Right lobe of liver (tissue), 6 donors: ENCODE measurements at places on chromosomes 1 and 21.

GRCh38 chr1:232912845-232913580 lies 37.4 kb upstream of the NTPCR start:
- DNase-seq: no peak

GRCh38 chr1:10438677-10439163 lies 8.5 kb downstream of the CENPS start:
- no peak for DNase-seq

DNA sequence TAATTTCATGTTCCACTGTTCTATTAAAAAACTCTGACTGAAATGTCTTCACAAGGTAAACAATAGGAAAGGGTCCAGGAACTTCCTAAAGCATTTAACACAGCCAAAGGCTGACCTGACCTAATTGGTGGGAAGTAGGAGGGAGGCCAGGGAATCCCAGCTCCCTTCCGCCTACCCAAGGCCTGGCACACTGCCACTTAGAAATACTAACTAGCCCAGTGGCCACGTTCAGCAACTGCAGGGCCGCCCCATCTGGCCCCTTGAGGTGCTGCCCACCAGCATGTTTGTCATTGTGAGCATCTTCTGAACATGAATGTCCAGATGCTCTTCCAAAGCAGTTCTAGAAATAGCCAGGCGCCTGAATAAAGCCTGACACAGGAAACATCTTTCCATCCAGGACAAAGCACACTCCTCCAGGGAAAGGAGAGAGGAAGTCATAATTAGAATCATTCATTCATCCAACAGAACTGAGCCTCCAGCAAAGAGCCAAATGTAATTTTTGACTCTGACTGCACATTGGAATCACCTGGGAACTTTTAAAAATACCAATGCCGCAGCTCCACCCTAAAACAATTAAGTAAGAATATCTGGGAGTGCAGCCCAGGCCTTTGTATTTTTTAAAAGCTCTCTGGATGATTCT lies 44.6 kb upstream of the BCL9 start:
- DNase-seq: no peak

DNA sequence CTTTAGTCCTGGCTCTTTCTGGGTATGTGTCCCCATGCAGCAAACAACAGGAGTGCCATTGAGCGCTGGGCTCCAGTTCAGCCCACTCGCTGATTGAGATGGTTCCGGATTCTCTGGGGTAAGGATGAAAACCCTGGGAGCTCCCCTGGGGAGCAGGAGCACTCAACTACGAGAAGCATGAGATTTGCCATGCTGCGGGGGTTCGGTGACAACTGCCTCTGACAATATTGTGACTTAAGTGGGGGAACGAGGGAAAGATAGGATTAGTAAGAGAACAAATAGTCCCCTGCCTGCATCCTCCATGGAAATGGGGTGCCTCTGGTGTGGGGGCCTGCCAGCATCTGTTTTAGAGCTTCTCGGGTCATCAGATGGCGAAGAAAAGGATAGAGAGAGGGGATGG lies 123.6 kb upstream of the IPO9 start:
- no peak for DNase-seq

- DNase-seq: no peak
Measured at GRCh38 chr1:41379738-41380130, 18.5 kb downstream of the FOXO6 start.

GRCh38 chr1:218355278-218355677 lies 10.1 kb downstream of the TGFB2 start:
- DNase-seq: no peak

- no peak for DNase-seq
Measured at GRCh38 chr1:55195521-55196233, 19.5 kb downstream of the USP24 start.

DNA sequence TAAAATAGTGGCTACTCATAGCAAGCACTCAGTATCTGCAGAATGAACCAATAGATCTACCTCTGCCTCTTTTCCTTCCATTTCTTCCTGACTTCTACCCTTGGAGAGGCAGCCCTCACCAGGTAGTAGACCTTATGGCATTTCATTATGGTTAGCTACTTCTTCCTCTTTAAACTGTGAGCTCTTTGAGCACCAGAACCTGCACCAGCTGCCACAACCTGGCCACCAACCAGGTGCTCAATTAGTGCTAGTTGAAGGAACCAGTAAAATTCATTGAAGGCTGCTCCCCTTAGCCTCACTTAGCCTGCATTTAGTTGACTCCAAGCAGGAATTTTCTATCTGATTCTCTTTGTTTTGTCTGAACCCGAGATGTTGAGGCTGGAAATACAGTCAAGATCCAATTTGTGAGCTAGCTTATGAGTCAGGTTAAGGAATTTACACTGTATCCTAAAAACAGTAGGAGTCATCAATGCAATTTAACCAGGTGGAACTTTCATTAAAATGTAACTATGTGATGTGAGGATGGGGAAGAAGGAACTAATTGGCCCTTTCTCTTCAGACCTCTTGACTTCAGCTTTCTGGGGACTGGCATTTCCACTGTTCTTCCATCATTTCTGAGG lies 81.5 kb upstream of the UBE2U start:
- no peak for DNase-seq

- DNase-seq: no peak
Measured at GRCh38 chr1:81874940-81875339, 74.2 kb downstream of the ADGRL2 start.

DNA sequence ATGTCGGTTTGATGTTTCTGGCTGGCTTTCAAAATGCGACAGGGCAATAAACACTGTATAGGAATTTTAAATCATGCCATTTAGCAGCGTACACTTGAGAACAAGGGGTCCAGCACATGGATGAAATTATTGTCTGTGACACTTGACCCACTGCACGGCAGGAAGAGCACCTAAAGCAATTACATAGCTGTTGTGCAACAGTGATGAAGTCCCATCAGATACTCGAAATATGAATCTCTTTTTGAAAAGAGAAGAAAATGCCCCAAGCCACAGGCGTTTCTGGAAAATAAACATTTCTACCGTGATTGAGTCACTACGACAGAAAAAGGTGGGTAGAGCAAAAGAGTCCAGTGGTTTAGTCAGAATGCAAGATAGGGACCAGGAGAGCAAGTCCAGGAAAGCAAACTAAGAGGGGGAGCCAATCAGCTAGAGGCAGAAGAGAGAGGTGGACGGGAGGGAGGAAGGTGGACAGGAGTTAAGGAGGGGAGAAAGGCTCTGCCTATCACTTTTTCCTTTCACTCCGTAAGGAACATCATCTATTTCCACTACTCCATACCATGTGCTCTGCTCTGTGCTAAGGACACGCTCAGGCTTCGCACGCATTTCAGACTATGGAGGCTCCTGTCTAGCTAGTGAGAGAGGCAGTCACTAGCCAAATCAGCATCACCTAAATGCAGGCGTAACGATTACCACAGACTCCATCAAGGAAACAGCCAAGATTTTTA lies 6.4 kb downstream of the DSCAM start:
- no peak for DNase-seq

- no peak for DNase-seq
Measured at GRCh38 chr1:165988275-165988674, 160.9 kb downstream of the UCK2 start.

GRCh38 chr1:178688244-178688643 lies 36.8 kb upstream of the RALGPS2 start:
- no peak for DNase-seq

DNA sequence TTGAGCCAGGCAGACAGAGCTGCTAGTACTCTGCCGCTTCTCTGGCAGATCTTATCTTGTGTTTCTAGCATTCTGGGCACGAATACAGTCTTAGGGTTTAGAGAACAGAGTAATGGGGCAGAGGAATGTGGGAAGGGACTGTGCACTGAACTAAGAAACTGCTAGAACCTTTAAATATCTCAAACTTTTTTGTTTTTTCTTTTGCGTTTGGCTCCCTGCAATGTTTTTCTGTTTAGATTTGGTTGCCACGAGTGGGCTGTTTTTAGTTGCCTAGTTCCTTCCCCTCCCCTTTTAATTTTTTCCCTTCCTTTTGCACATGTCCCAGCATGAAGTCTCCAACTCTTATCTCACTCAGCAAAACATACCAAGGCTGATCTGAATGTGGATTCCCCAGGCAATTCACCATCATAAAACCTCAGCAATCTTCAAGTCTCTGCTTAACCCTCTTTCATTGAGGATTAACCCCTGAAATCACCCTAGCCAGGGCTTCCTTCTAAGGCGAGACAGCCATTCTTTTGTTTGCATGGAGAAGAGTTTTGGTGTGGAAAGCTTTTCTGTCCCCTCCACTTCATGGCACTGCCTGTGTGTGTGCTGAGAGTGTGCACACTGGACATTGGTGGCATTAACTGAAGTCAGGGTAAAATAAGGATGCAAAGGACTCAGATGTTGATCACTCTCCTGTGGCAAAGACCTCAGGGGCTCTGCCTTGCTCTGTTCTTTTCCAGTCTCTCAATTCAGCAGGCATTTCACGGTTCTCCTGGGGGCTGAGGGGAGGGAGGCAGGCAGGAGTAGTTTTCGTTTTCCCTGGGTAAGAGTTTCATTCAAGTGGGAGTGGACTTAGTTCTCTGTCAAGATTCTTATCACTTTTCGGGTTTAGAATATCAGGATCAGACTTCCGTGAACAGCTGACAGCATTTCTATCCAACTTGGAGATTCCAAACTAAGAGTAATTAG lies 2.8 kb upstream of the ATF3 start:
- no peak for DNase-seq
